Vagina (tissue), 2 donors: ENCODE measurements at places on chromosomes 1 and 21. TPM values are rescaled to one million over a fixed set of nuclear protein-coding genes. Genes with fewer than 3 reads are reported as not detected.

GRCh38 chr1:170807432-170807831 is 127.9 kb upstream of the MROH9 start:
- no peak for DNase-seq

The MYOG gene
- total RNA-seq: not detected

DNA sequence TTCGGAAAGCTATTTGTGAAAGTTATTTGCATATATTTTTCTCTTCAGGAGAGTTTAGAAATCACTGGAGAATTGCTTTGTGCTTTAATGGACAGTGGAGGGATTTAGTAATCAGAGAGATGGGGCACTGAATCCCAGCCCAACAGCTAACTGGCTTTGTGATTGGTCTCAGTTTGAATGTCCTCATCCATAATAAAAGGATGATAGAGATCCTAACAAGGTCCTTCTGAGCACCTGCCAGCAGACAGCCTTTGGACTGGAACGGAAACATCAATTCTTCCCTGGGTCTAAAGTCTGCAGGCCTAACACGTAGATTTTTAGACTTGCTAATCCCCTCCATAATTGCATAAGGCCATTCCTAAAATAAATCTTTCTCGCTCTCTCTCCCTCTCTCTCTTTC is 112.0 kb upstream of the ADAMTS5 start:
- no peak for DNase-seq

The PDPN gene
- total RNA-seq: 43.7 TPM

GRCh38 chr1:15810073-15810472 is 2.6 kb upstream of the UQCRHL start:
- no peak for DNase-seq

DNA sequence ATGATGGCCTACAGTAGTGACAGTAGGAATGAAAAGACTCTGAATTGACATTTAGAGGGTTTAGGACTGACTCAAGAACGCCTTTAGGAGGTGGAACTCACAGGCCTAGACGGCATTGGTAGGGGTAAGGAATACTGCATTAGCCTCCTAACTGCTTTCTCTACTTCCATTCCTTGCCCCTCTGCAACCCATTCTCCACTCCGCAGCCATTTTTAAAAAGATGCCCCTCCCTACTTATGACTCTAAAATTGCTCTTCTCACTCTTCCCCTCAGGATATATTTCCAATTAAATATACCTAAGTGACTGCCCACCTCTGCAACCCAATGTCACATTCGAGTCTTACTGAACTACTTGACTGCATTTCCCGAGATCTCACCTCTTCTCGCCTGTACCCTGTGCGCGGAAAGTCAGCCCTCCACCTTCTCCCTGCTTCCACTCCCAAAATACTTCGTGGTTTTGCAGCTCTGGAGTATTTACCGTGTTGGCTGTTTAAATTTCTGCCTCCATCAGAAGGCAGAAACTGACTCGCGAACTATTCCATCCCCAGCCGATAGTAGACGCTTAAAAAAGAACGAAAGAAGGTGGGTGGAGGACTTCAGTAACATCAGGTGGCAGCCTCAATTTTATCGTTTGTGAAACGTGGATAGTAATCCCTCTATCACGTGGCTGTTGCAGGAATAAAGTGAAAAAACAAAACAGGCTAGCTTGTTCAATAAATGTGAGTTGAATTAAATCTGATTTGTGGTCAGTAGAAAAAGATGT is 1.1 kb upstream of the YBX1 start:
- DNase-seq: no peak

- DNase-seq: no peak
These were observed 27.3 kb upstream of the EPHA2 start for GRCh38 chr1:16183179-16183578.

The SPRR1A gene
- total RNA-seq: 109 TPM

GRCh38 chr1:153752571-153753195 is 22.5 kb upstream of the SLC27A3 start:
- peak; percentile 96 for DNase-seq

DNA sequence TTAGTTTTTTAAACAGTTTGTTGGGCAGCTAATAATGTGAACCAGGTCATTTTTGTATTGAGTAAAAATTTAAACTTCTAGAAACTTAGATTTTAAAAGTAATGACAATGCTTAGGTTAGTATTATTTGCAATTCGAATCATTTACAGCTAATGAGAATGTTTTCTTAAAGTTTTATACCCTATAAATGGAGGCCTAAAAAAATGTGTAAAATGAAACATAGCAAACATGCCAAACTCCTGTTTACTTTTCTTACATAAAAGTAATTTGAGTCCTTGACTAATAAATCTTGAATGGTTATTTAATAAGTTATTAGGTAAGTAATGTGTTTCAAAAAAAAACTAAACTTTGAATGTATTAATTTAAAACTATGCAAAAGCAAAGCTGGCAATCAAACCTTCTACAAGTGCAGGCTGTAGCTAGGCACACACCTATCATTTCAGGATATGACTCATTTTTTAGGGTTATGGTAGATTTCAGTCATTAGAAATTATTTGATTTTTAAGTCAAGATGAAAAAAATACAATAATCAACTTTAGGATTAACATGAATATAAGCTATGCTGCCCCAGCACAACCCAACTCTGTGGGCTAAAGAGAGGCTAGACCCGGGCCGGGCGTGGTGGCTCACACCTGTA is 41.5 kb downstream of the CLSTN1 start:
- no peak for DNase-seq

DNA sequence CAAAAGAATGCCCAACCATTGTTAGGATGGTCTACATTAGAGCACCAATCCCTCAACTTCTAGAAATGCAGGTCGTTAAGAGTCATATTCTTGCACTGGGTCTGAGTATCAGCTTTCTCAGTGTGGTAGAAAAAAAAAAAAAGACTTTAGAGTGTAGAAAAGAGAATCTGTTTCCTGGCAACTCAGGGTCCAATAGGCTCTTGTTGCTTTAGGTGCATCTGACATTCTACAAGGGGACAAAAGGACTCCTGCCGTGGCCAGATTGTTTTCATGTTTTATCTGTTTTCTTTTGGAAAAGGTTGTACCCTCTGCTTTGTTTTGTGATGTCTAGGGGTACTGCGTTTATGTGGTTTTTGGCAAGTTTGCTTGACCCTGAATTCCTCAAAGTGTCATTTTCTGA is 105.4 kb upstream of the KCNK2 start:
- DNase-seq: no peak

- no peak for DNase-seq
These were observed 106.4 kb upstream of the TARDBP start for GRCh38 chr1:10905841-10906655.

- DNase-seq: no peak
These were observed 102.4 kb downstream of the SLC45A1 start for GRCh38 chr1:8420318-8420717.

The CLCA1 gene
- total RNA-seq: not detected

- no peak for DNase-seq
These were observed 59.1 kb downstream of the CAMK2N1 start for GRCh38 chr1:20426923-20427322.

The COL24A1 gene
- 0.98 TPM for total RNA-seq

The MROH9 gene
- total RNA-seq: not detected

DNA sequence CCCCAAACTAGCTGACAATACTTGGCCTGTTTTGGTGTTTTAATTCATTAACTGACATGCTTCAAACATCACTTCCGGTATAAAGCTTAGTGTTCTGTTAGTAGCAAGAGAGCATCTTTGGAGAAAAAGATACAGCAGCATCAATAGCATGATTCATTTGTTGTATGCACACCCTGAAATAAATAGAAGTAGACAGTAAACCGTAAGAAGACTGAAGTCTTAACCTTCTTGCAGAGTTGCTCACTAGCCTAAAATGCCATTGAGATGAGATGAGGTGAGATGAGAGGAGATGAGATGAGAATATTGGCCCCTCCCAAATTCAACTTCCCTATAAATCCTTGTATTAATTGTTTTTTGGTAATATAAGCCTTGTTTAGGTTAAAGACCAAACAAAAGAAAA is 108.8 kb downstream of the TNFSF18 start:
- DNase-seq: no peak

- no peak for DNase-seq
These were observed 70.8 kb upstream of the COA6 start for GRCh38 chr1:234302354-234302962.

DNA sequence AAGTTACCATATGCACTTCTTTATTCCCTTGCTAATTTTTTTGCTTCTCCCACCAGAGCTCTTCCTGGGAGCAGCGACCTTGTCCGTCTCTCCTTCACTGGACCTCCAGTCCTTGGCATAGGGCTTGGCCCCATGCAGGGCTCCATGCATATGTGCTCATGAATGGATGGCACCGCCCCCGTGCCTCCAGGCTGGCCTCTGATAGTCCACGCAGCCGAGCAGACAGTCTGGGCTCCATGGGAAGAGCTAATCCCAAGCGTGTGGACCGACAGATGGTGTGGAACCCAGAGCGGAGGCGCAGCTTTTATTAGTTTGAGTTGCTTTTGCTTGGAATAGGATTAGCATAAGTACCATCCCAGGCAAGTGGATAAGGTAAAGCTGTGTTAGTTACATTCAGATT is 41.8 kb downstream of the CDCP2 start:
- no peak for DNase-seq

The TRIM33 gene
- total RNA-seq: 35.8 TPM

GRCh38 chr21:25838809-25839208 is 104.0 kb downstream of the GABPA start:
- no peak for DNase-seq

GRCh38 chr1:86197206-86197855 is 40.8 kb upstream of the COL24A1 start:
- no peak for DNase-seq

DNA sequence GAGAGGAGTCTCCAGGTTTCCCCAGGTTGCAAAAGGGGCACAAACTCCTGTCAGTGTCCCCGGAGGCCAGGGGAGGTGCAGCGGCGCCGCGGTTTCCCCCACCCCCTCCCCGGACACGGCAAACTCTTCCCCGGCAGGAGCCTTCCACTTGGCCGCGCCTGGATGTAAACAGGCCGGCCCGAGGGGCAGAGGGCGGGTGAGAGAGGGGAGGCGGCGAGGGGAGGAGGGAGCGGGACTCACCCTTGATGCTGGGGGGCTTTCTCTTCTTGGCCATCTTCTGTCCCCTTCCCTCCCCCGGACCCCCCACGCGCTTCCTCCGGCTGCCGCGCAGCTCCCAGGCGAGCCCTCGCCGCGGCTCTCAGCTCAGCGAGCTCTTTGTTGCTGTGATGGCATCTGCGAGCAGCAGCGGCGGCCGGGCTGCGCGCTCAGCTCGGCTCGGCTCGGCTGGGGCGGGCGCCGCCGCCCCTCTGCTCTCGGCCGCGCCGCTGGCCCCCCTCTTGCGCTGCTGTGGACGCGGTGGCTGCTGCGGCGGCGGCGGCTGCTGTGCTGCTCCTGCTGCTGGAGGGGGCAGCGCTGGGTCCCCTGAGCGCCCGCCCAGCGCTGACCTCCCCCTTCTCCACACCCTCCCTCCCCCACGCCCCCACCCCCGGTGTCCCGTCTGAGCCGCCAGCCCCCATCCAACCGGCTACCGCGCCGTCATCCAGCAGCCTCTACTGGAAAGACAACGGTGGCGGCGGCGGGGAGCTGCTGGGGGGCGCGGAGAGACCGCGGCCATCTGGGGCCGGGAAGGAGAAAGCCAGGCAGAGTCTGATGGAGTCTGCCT is 4.9 kb upstream of the SLC44A5 start:
- DNase-seq: no peak

The SSX2IP gene
- total RNA-seq: 8.3 TPM

DNA sequence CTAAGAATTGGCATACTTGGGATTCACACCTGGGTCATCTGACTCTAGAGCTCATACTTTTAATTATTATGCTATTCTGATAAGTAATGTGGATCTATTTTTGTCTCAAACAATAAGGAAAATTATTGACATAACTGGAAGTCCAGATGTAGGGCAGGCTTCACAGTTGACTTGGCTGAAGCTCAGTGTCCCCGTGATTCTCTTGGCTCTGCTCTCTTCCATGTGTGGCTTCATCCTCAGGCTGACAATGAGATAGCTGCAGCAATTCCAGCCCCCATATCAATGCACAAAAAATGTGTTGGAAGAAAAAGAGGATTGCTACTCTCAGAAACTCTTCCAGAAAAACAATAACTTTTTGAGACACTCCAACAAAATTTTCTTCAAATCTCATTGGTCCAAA is 23.8 kb downstream of the HSD11B1 start:
- no peak for DNase-seq
